ENCODE measurements at places on chromosomes 11 and 22. TPM values are rescaled to one million over a fixed set of nuclear protein-coding genes. Genes with fewer than 3 reads are reported as not detected.

RPS19BP1 gene
- total RNA-seq, result 69.6 TPM

MS4A7 gene
- not detected for total RNA-seq

PKP3 gene
- total RNA-seq, result not detected

MAJIN gene
- not detected for total RNA-seq

MS4A6A gene
- not detected for total RNA-seq

OR5A1 gene
- not detected for total RNA-seq

AIFM3 gene
- 0.51 TPM for total RNA-seq

TMEM223 gene
- 17.6 TPM for total RNA-seq
